ENCODE measurements at places on chromosomes 6 and 20.

GRCh38 chr20:31968291-31969126, 558 bp downstream of the XKR7 start:
- peak; percentile 81 for DNase-seq

DNA sequence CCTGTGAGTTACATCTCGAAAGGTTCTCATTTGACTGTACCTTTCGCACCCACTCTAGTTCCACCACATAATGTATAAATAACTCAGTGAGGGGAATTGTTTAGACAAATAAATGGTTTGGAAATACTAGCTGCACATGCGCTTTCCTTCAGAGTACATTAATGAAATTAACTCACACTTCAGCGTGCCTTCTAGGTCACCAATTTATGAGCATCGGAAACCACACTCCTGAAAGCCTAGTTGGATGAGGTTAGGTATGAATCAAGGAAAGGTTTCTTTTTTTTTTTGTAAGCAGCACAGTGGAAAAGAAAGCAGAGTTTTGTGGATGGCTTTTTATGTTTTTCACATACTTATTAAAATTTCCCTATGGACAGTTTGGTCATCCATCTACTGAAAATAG, 247.8 kb upstream of the TCF21 start:
- no peak for DNase-seq

DNA sequence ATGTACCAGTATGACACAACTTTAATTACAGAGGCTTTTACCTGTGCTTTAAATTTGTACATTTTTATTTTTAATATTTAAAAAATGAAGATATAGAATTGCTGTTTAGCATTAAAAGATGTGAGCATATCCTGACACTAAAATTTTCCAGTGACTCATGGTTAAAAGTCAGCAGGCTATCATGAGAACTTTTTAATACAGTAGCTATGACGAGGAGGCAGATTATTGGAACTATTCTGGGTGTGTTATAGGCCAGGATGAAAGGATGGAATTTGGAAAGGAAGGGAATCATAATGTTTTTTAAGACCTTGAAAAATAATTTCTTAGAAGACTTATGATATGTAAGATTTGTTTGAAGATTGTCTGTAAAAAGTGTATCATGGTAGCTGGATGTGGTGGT, 91.0 kb downstream of the GFRA4 start:
- DNase-seq: no peak

DNA sequence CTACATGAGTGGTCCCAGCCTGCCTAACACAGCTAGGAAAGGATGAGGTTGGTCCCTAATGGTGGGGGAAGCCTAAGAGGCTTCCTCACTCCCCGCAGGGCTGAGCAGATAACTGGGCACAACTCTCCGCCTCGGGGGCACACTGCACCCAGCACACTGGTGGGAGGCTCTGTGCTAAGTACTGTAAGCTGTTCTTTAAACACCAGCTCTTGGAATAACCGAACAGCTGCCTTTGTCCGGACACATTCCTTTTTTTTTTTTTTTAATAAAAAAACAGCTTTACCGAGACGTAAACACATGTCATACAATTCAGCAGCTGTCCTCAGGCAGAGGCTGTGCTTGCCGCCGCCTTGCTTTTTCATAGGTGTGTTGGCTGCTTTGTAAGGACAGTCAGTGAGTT, 6.9 kb downstream of the PSMG4 start:
- no peak for DNase-seq

GRCh38 chr6:109510358-109510757, 27.3 kb upstream of the ZBTB24 start:
- DNase-seq: no peak

DNA sequence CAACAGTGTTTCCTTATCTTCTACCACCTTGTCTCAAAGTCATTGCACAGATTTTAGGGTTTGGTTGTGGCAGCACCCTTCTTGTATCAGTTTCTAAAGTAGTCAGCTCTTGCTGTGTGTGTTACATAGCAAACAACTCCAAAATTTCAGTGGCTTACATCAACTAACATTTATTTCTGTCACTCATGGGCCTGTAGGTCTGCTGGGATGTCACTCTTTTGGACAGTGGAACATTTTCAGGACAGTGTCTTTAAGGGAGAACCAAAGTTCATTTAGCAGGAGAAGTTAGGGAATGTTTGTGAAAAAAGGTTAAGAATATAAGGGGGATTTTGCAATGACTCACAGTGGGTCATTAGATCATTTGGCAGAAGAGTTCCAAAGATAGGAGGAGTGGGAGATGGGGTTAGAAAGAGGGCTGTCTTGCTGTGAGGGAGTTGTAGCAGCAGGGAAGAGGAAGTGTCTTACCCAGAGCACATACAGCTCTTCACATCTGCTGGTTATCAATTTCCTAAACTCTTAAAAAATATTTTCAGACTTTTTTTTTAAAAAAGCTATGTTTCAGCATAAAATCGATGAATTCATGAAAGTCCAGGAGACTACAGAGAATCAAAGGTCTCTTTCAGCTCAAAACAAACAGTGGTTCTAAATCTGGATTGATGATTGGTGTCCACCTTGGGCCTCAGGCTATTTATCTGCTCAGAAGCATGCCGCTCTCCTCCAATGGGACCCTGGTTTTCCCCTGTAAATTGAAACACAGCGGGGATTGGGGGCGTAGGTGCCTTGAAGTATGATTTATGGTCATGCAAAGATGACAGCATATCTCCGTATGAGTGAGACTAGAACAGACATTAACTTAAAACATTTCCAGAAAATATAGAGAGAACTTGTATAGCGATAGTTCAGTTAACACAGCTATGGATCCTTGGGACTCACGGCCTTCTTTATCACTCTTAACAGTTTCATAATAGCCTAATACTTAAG, 117.3 kb downstream of the B3GAT2 start:
- no peak for DNase-seq

- DNase-seq: no peak
These were observed 28.6 kb upstream of the OLIG3 start for GRCh38 chr6:137522831-137523230.

- DNase-seq: no peak
These were observed 64.4 kb upstream of the FUCA2 start for GRCh38 chr6:143575901-143576426.

- DNase-seq: no peak
These were observed 77.8 kb downstream of the VIP start for GRCh38 chr6:152828431-152828830.

DNA sequence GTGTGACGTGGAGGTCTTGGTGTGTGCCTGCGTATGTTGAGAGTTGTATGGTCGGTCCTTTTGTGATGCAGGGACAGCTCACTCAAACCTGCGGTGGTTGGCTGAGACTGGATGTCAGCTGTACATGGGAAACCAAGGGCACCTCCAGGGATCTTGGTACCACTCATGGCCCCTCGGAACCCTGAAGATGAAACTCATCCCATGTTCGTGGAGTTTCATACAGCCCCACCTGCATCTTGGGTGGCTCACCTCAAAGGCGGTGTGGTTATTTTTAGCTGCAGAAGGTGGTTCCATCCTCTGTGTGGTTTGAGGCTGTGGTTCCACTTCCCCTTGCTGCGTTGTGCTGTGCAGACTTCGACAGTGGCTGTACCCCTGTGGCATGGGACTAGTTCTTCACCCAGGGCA, 52.6 kb upstream of the SLC22A1 start:
- DNase-seq: peak; percentile 49

GRCh38 chr6:117233145-117233544, 32.2 kb upstream of the VGLL2 start:
- no peak for DNase-seq

GRCh38 chr6:35260591-35261570, 1.3 kb downstream of the ZNF76 start:
- DNase-seq: no peak

DNA sequence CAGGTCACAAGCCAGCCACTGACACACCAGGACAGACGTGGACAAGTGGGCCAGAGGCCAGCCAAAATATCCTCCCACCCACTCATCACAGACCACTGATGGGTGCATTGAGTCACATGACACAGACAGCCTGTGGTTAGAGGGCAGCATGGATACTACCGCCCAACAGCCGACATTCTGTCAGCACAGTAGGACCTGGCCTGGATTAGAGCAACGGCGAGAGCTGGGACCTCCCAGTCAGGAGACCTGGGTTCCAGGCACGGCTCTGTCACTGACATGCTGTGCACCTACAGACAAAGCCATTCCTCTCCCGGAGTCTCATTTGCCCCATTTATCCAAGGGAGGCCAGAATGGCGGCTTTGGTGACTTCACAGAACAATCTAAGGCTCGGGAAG, 8.0 kb downstream of the ZNF335 start:
- DNase-seq: no peak

DNA sequence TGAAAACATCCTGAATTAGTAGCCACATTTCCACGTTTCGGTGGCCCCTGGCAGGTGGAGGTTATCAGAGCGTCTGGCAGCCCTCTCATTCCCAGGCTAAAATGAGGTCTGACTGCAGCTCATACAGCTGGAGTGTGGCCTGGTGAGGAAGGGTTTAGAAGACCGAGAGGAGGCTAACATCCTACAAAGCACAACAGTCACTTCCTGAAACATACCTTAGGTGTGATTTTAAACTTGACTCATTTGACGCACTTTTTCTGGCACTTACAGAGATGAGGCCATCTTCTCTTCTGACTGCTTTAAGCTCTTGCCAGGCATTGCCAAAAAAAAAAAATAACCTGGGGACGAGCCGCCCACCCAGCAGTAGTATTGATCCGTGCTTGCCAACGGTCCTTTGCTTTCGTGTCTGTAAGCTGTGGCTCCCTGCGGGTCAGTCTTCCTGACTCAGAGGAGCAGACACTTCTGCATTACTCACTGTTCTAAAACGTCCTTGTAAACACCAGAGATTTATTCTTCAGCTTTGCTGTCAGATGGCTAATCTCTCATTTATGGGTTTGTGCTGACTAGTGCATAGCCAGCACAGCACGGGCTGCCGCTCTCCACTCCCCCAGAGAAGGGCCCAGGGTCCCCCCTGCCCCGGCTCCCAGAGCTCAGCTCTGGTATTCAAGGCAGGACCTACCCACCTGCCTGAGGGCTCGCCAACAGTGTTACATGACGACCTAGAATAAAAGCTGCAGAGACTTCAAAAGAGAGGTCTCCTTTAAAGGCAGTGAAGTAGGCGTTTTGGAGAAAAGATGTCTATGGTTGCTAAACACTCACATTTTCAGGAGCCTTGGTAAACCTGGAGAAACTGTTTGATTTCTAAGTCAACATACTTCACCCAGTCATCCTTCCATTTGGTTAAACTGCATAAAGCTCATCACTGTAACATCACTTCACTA, 78.5 kb upstream of the FRMD1 start:
- no peak for DNase-seq

DNA sequence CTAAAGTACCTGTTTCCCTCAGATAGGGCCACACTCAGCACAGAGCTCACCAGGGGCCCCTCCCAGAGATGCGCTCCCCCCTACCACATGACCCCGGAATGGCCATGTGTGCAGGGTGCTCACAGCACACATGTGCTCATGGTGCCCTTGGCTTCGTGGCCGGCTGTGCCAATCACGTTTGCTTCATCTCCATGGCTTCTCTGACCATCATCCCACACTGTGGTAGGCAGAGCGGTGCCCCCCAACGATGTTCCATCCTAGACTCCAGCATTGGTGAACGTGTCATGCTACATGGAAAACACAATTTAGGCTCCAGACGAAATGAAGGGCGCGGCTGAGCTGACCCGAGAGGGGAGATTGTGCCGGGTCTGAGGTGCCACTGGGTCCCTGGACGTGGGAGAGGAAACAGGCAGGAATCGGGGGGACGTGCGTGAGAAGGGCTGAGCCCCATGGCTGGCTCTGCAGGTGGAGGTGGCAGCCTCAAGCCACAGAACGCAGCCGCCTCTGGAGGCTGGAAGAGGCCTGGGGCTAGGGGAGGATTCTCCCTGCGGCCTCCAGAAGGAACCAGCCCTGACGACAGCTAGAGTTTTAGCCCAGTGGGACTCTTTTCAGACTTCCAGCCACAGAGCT, 126.5 kb downstream of the DLL1 start:
- no peak for DNase-seq

DNA sequence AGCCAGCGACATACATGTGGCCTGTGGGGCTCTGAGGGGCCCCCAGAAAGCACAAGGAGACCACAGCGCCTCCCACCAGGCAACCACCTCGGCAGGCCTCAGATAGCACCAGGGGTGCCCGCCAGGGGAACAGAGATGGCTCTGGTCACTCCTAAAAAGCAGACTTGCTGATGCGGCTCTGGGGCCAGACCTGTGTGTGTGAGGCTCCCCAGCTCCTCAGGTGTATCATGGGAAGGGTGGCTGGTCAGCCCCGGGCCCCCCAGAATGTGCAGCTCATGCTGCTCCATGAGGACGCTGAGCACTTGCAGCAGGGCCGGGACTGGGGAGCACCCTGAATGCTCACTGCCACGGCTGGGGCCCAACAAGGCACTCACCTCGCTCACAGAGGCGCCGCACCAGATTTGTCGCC, 60.2 kb downstream of the PYGB start:
- DNase-seq: no peak

GRCh38 chr6:144737998-144738397, 452.9 kb downstream of the UTRN start:
- DNase-seq: no peak

DNA sequence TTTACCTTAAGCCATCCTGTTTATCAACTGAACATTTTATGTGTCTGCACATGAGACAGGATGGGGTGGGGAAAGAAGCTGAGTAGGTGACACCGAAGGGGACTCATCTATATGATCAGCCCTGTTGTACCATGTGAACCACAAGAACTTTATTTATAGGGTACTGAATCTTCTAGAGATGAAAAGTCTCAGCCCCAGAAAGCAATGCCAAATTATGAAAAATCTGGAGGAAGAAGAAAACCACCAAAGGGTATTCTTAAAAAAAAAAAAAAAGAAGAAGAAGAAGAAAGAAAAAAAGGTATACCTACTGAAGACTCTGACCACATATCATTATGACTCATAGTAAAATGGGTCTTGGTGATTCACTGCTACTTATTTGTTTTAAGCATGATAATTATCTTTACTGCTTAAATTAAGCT, 39.8 kb upstream of the HBS1L start:
- peak; percentile 61 for DNase-seq

- DNase-seq: peak; percentile 45
These were observed 637 bp downstream of the TFB1M start for GRCh38 chr6:155313602-155314091.

DNA sequence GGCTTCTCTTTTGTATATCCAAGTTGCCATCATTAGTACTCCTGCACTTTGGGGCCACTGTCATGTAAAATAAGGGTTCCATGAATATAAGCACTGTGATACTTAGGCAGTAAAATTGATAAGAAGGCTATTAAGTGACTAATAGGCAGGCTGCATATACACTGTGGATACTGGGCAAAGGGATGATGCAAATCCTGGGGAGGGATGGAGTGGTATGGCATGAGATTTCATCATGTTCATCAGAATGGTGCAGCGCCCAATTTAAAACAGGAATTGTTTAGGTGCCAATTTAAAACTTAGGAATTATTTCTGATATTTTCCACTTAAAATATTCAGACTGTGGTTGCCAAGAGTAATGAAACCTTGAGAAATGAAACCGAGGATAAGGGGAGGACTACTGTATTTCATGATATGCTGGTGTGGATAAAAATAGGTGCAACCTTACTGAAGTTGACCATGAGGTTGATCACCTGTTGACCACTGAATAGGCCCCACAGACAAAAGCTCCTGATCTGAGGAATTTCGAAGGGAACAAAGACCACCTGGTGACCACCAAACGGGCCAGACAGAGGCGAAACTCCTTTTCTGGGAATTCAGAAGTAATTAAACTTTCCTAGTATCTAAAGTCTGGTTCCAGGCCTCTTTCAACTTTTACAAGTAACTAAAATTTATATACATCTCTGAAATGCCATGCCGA, 4.9 kb upstream of the TRIM39 start:
- no peak for DNase-seq

GRCh38 chr6:147156799-147157382, 47.3 kb upstream of the STXBP5 start:
- no peak for DNase-seq
